ENCODE measurements at places on chromosomes 6 and 20.

GRCh38 chr6:56663344-56663743 is 20.7 kb upstream of the DST start:
- DNase-seq, result no peak

DNA sequence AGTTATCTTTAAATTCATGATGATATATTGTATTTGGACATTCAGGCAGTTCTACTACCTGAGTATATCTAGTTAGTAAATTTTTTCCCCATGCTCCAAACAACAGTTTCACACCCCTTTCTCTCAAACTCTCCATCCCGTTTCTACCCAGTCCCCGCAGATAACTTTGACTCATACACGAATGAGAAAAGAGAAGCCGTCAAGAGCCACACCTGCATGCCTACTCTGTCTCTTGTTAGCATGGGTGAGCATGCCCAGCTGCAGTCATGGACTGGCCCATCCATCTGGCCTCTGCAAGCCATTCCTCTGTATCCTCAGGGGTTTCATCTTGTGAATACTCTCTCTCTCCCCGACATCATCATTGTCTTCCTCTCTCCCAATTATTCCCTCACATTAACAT is 41.5 kb downstream of the MYB start:
- no peak for DNase-seq

DNA sequence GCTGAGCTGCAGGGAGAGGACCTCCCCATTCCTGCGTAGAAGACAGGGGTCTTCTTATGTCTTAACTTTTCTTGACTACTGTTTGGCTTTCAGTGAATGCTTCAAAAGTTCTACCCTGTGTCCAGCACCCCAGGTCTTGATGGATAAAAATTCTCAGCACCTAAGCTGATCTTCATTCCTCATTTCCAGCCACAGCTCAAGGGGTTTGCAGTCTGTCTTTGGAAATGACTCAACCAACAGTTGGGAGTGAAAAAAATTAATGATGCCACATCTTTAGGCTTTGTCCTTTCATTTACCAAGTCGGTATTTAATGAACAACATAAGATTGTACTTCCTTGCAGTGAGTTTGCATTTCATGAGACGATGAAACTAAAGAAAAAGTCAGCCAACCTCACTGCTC is 40.3 kb downstream of the PRDM1 start:
- no peak for DNase-seq

DNA sequence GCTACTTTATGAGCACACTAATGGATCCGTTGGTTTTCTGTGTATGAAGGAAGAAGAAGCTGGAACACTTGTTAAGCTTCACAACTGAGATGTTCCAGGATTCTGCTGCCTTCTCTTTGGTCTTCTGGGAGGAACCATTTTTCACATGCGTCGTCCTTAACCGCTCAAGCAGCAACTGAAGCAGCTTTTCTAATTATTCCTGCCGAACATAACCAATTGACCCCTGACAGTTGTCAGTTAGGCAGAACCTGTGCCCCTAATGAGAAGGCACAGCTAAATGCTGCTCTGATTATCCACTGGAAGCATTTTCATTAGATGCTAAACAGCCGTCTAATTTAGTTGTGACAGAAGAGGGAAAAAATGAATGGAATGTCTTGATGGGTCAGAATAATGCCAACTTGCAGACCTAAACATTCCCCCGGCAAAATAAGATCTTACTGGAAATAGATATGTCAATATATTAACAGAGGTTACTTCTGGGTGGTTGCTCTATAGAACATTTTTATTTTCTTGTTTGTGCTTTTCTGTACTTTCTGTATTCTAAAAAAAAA is 85.0 kb upstream of the SMLR1 start:
- no peak for DNase-seq
